ENCODE measurements at places on chromosomes 5 and 9.

DNA sequence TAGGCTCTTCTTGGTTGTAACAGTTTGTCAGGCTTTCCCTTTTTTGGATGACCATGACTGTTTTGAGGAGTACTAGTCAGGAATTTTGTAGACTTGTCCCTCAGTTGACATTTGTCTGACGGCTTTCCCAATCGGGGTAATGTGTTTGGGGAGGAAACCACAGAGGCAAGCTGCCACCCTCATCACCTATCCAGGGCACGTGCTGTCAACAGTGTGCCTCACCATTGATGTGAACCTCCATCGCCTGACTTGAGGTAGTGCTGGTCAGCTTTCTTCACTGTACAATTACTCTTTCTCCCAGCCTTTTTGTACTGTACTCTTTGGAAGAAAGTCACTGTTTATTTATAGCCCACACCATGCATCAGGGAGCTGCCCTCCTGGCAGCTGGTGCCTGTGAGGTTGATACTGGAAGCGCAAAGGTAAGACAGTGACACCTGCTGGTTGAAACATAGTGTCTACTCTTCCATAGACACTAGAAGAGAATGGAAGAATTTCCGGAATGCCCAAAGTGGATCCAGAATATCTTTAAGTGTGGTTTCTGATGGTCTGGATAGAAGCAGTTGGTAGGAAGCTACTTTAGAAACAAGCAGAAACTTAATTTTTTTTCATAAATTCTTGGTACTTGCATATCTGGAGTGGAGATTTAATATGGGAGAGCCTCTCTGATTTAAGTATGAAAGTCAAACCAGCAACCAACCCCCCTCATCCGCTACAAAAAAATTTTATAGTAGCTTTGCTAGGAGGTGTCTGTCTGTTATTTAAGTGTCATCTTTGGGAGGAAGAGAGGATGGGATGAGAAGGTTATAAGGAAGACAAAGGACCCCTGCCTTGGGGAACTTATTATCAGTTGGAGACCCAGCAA, 69.3 kb downstream of the SNX30 start:
- peak; percentile 54 for DNase-seq

- DNase-seq: no peak
These were observed 380.1 kb upstream of the NUDT12 start for GRCh38 chr5:103942587-103943186.

GRCh38 chr5:168889039-168889438, 309.9 kb upstream of the PANK3 start:
- DNase-seq: no peak

DNA sequence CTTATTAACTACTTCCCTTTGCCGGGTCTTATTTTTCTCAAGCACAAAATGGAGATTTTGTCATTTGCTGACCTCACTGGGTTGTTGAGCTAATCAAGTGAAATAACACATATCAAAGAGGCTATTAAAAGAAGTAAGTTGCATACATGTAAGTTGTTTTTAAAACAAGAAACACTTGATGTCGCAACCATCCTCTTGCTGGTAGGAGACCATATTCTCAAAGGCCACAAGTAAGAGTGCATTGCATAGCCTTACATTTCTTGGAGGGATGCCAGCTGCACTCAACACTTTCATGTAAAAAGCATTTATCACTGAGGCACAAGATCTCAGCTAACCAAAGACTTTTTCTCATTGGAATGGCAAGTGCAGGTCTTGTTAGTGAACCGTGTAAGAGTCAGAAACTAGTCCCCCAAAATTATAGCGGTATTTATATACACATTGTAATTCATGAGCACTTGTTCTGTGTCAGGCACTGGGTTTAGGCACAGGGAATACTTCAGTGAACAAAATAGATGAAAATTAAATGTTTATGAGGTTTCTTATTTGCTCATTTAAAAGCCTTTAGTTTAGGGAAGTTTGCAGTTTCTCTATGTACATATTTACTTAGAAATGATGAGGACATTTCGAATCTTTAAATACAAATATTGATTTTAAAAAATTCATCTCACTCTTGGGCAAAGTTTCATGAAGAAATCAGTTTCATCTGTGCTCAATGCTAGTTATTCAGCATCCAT, 72.0 kb downstream of the ZFAND5 start:
- DNase-seq: peak; percentile 78

GRCh38 chr5:171794470-171794960, 8.9 kb downstream of the SMIM23 start:
- no peak for DNase-seq

- DNase-seq: no peak
These were observed 125.9 kb downstream of the EHMT1 start for GRCh38 chr9:137744632-137745183.

GRCh38 chr9:21317956-21318923, 13.1 kb upstream of the IFNA5 start:
- no peak for DNase-seq

GRCh38 chr5:14342306-14342705, 199.2 kb downstream of the TRIO start:
- no peak for DNase-seq

- no peak for DNase-seq
These were observed 347.2 kb downstream of the DMAC1 start for GRCh38 chr9:7452378-7452777.

DNA sequence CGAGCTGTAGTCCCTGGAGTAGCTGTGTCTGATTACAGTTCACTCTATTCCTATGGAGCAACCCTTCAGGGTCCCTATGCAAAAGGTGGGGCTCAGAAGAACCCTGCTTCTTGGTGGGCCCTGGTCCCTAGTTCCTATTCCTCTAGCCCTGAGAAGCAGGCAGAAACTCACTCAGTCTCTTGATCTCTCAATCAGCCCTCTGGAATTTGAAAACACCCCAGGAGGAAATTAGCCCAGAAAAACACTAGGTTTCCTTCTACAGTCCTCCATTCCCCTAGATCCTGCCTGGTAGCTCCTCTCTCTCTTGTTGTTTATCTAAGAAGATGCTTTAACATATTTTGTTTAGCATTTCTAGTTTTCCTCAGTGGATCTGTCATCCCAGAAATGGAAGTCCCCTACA, 7.6 kb downstream of the RGS3 start:
- no peak for DNase-seq

DNA sequence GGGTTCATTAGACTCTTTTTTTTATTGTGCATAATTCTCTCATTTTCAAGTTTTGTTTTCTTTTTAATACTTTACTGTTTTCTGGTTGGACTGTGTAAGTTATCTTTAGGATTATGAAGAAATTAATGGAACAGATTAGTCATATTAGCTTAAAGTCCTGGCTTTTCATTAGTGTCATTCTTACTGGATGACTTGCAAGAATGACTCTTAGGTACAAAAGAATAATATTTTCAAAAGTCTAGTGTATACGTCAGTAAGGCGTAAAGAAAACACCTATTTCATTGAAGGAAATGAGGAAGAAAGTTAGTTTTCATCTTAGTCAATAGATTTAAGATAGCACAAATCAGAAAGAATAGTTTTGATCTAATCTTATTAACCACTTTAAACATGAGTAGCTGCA, 20.4 kb downstream of the UHRF2 start:
- DNase-seq: no peak

- DNase-seq: no peak
These were observed 10.8 kb downstream of the KIF24 start for GRCh38 chr9:34318163-34318790.

- peak; percentile 91 for DNase-seq
These were observed 122.8 kb downstream of the STARD4 start for GRCh38 chr5:111389390-111390082.

DNA sequence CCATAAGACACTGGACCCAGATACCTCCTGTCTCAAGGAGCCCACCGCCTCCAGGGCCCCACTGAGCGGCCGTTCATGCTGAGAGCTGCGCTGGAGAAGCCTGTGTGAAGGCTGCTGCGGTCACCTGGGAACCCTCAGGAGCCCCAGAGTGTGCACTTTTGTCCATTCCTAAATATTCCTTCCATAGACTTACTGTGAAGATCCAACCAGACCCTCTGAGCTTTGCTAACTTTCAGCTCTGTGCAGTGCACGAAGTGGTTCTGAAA, 119.5 kb downstream of the COL23A1 start:
- no peak for DNase-seq

DNA sequence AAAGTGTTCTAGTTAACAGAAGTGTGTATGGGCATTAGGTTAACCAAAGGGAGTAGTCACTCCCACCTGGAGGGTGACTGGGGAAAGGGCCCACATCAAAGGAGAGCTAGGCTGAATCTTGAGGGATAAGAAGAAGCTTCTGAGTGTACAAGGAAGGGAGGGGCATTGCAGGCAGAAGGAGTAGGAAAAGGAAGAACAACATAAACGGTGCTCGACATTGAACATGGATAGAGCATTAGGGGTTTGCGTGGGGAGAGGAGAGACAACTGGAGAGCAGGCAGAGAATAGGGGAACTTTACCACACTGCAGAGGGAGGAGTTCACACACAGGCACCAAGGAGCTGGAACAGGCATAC, 5.3 kb upstream of the GLRX start:
- no peak for DNase-seq

DNA sequence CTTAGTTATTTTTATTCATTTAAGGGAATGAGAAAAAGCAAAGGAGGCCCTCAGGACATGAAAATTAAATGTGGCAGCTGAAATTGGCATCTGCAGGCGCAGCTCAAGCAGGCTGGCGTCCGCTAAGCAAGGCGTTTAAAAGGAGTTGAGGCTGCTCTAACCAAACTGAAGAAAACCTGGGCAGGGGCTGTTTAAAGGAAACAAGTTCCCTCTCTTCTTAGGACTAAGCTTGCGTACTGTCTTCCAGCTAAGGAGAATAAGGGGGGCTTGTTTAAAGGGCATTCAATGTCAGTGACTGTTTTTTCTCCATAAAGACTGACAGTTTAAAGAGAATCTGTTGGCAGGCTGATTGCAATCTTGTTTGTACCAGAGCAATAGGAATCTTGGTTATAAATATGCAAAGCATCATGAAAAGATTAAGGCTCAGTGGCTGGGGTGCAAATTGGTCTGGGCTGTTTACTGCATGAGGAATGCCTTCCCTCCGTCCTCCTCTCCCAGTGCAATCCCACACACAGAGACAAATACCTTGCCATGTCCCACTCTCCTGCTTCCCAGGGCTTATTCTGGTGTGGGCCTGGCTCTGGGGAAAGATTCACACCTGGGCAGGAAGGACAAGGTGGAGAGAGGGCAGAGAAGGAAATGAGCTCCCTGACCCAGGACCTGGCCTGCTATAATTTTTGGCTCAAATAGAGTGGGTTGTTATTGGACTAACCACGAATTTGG, 85.9 kb upstream of the LIFR start:
- DNase-seq: no peak

DNA sequence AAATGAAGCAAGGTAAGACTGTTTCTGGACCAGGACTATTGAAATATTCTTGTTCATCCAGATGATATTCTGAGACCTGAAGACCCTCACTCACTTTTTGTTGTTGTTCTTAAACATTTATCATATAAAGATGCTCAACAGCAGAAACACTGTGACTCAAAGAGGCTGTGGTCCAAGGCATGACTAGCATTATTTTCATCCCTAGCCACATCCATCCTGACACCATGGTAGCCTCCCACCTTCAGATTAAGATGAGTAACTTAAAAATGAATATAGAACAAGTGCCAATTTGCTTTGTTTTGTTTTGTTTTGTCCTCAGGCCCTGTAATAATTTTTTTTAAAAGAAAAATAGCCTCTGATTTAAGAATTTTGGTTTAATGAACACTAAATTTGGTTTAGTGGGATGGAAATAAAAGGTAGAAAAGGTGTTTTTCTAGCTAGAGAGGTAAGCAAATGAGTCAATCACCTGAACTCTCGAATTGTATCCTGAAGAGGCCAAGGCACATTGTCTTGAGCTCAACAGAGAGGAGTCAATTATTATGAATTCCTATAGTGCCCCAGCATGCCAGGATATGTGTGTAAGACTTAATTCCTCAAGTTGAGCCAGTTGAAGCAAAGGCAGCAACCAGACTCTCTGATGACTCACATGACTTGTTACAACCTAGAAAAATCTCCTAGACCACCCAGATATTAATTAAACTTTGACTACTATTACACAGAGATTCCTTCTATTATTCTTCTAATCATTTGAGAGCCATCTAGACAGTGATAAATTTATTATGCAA, 380.1 kb upstream of the TUSC1 start:
- peak; percentile 45 for DNase-seq

- no peak for DNase-seq
These were observed 273.9 kb downstream of the NPR3 start for GRCh38 chr5:32984851-32985610.

GRCh38 chr5:36939969-36940858, 63.6 kb downstream of the NIPBL start:
- no peak for DNase-seq

GRCh38 chr5:79235261-79235633, 684 bp upstream of the JMY start:
- DNase-seq: no peak

All from NCI-H226 (cell line).